ENCODE measurements at places on chromosomes 12 and 14.

- H3K27me3 ChIP-seq: no peaks in the 10 kb centered on the region
- H3K4me3 ChIP-seq: no peak overlapping the region
- H3K36me3 ChIP-seq: peaks cover 9% of the 10 kb centered on the region
- peaks cover 42% of the 10 kb centered on the region for H3K4me1 ChIP-seq
- DNase-seq: no peak
Measured at GRCh38 chr12:12445165-12445881, 88.4 kb downstream of the BORCS5 start.

GRCh38 chr14:69263364-69263763, 3.4 kb downstream of the GALNT16 start:
- no peak for DNase-seq
- H3K36me3 ChIP-seq: no peaks in the 10 kb centered on the region
- H3K4me3 ChIP-seq: no peak overlapping the region

- no peaks in the 10 kb centered on the region for H3K4me1 ChIP-seq
- no peaks in the 10 kb centered on the region for H3K36me3 ChIP-seq
- no peak overlapping the region for H3K27ac ChIP-seq
- H3K27me3 ChIP-seq: peaks cover 16% of the 10 kb centered on the region
- DNase-seq: no peak
Measured at GRCh38 chr14:96252999-96253539, 2.9 kb upstream of the BDKRB1 start.

DNA sequence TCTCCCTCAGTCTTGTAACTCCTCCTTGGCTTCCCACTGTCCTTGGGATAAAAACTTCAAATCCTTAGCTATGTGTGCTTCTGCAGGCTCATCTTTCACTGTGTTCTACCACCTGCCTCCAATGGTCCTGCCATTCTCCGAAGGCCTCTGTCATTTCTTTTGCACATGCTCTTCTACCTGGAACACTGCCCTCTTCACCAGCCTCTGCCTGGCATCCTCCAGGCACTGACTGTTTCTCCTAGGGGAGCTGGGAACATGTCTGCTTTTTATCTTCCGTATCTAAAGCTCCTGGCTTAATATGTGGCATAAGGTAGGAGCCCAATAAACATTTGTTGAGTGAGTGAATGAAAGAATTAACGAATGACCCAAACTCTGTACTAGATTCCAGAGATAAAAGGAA, 603.3 kb upstream of the TMEM132C start:
- no peak overlapping the region for H3K27ac ChIP-seq
- H3K27me3 ChIP-seq: no peaks in the 10 kb centered on the region
- no peaks in the 10 kb centered on the region for H3K36me3 ChIP-seq
- H3K4me3 ChIP-seq: no peak overlapping the region
- DNase-seq: no peak

GRCh38 chr12:78916845-78917480, 52.4 kb downstream of the SYT1 start:
- no peak overlapping the region for H3K4me3 ChIP-seq
- H3K4me1 ChIP-seq: no peaks in the 10 kb centered on the region
- no peak for DNase-seq
- H3K27me3 ChIP-seq: no peaks in the 10 kb centered on the region

DNA sequence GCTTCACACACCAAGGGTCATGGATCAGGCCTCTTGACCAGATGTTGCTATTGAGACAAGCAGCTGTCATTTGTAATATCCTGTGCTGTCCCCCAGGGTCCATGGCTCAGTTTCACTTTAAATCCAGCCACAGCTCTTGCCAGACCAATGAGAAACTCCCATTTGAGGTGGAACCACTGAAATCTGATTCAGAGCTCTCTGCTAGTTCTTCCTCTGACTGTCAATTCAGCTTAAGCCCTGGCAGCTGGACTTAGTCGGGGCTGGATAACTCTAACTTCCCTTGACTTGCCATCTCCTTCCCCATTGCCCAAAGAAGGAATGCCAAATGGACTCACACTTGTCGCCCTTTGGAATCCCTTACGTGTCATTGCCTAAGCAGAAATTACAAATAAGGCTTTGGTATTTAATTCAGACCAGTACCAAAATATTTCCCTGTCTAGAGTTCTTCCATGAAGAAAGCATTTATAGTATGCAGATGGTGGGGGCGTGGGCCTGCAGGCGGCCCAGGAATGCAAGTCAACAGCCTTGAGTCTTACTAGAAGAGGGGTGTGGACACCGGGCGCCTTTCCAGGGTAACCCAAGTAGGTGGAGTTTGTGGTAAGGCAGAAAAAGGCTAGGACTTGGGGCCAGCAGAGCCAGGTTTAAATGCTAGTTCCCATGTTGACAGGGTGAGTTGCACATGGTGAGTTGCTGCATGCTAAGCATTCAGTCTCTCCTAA, 96.9 kb upstream of the TMPO start:
- H3K27me3 ChIP-seq: peaks cover 15% of the 10 kb centered on the region
- H3K27ac ChIP-seq: no peak overlapping the region
- no peaks in the 10 kb centered on the region for H3K4me1 ChIP-seq
- no peak for DNase-seq

DNA sequence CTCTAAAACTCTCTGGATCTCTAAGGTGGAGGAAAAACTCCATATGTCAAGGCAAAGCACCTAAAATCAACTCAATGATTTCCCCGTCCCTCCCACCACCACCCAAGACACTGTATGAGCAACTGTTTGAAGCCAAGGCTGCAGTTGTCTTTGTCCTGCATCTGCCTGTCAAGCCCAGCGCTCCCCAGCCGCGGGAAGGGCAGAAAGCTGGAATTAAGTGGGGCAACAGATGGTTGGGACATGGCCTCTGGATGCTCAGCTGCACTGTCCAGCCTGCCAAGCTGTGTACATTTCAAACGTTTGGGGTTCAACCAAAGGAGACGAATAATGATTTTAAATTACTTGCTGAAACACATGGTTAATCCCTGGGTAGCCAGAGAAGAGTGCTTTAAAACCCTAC, 42.2 kb upstream of the PTGR2 start:
- H3K36me3 ChIP-seq: no peaks in the 10 kb centered on the region
- DNase-seq: no peak
- peaks cover 3% of the 10 kb centered on the region for H3K4me1 ChIP-seq

GRCh38 chr14:61476754-61477410, 155.5 kb downstream of the PRKCH start:
- H3K36me3 ChIP-seq: peaks cover 50% of the 10 kb centered on the region
- H3K4me1 ChIP-seq: peaks cover 95% of the 10 kb centered on the region
- peak; percentile 78 for DNase-seq
- H3K27ac ChIP-seq: peak overlapping the region; percentile 95

DNA sequence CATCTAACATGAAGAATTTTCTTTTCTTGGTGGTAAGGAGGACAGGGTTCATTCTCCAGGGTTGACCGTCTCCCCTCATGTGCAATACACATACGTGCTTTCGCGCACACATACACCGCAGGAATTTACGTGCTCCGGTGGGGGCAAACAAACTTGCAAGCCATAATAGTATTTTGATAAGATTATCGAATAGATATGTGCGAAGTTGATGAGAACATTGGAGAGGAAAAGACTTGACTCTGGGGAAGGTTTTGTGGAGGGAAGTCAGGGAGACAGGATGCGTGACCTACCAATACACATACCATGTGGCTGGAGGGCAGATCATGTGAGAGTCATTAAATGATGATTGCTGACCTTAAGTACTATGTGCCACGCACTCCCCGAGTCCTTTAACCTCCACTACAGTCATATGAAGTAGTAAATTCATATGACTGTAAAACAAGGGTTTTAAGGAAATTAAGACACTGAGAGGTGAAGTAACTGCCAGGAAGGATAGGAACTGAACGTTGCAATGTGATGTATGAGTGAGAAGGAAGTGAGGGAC, 921 bp downstream of the RAD51B start:
- H3K36me3 ChIP-seq: peaks cover 2% of the 10 kb centered on the region
- H3K4me1 ChIP-seq: peaks cover 48% of the 10 kb centered on the region
- DNase-seq: no peak
- H3K27me3 ChIP-seq: no peaks in the 10 kb centered on the region
- H3K4me3 ChIP-seq: peak overlapping the region; percentile 94

DNA sequence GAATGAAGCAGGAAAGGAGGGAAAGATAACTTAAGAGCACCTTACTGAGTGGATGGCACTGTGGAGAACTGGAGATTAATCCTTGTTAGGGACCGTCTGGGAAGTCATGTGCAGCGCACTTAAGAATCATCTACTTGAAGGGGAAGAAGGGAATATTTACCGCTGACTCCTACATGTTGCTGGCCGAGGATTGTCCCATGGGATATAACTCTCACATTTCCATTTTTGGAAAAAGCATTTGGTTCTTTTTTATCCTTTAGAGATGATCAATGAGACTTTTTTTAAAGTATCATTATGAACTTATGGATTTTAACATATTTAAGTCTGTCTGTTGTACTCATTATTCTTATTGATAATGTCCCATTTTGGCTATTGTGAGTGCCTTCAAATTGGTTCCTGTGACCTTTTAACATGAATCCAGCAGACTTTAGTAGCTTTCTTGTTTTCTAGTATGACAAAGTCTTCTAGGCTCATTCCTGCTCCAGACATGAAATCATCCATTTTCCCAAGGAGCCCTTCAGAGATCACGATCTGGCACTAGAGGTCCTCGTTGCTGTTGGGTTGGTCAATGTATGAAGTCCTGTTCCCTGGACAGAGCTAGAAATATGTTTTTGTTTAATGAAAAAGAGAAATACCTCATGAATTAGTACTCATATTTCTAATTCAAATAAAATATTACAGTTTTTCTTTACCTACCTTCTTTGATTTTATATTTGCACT, 20.2 kb upstream of the FAM234B start:
- H3K36me3 ChIP-seq: no peaks in the 10 kb centered on the region
- peaks cover 19% of the 10 kb centered on the region for H3K27me3 ChIP-seq
- H3K4me1 ChIP-seq: no peaks in the 10 kb centered on the region
- no peak overlapping the region for H3K4me3 ChIP-seq
- H3K27ac ChIP-seq: no peak overlapping the region

DNA sequence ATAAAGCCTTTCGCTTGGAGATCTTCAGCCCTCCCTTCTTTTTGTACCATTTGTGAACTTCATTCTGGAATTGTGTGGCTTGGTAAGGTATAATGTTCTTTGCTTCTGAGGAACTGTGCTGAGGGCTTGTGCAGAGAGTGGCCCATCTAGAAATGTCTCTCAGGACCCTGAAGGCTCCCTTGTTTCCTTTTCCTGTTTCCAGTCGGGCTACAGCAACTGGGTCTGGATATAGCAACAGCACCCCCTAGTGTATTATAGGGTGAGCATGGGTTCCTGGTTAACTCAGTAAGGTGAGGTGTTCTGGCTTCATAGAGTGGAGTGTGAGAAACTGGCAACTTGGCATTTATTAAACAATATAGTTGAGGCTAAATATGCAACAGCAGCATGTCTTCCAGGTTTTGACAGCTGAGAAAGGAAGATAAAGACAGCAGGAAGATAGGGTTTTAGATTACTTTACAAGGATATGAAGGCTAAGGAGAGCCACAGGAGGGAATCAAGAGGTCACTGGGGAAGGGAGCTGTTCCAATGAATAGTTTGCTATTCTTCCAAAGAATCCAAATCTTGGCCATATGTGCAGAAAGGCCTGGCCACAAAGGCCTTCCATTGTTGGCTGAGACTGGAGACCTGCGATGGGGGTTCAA, 49.1 kb upstream of the RNU6-8 start:
- H3K4me1 ChIP-seq: no peaks in the 10 kb centered on the region
- no peak overlapping the region for H3K27ac ChIP-seq
- peak; percentile 62 for DNase-seq
- H3K36me3 ChIP-seq: no peaks in the 10 kb centered on the region
- H3K4me3 ChIP-seq: no peak overlapping the region
- no peaks in the 10 kb centered on the region for H3K27me3 ChIP-seq

GRCh38 chr12:40054555-40055227, 51.2 kb downstream of the SLC2A13 start:
- DNase-seq: no peak
- H3K27ac ChIP-seq: no peak overlapping the region
- H3K27me3 ChIP-seq: no peaks in the 10 kb centered on the region
- no peaks in the 10 kb centered on the region for H3K36me3 ChIP-seq
- H3K4me3 ChIP-seq: no peak overlapping the region

GRCh38 chr14:24361326-24361725, 6.7 kb upstream of the NFATC4 start:
- H3K27me3 ChIP-seq: peaks cover 58% of the 10 kb centered on the region
- no peak overlapping the region for H3K27ac ChIP-seq
- no peaks in the 10 kb centered on the region for H3K36me3 ChIP-seq
- peaks cover 13% of the 10 kb centered on the region for H3K4me1 ChIP-seq
- DNase-seq: no peak
- no peak overlapping the region for H3K4me3 ChIP-seq

- no peak for DNase-seq
- peaks cover 59% of the 10 kb centered on the region for H3K36me3 ChIP-seq
- H3K27ac ChIP-seq: no peak overlapping the region
- H3K4me1 ChIP-seq: no peaks in the 10 kb centered on the region
- H3K4me3 ChIP-seq: no peak overlapping the region
Measured at GRCh38 chr14:65738339-65738738, 325.8 kb downstream of the FUT8 start.

- no peaks in the 10 kb centered on the region for H3K27me3 ChIP-seq
- H3K36me3 ChIP-seq: peaks cover 32% of the 10 kb centered on the region
- DNase-seq: no peak
- H3K4me3 ChIP-seq: peak overlapping the region; percentile 63
- peaks cover 31% of the 10 kb centered on the region for H3K4me1 ChIP-seq
- H3K27ac ChIP-seq: peak overlapping the region; percentile 82
Measured at GRCh38 chr14:105397350-105397931, 897 bp upstream of the TEX22 start.

DNA sequence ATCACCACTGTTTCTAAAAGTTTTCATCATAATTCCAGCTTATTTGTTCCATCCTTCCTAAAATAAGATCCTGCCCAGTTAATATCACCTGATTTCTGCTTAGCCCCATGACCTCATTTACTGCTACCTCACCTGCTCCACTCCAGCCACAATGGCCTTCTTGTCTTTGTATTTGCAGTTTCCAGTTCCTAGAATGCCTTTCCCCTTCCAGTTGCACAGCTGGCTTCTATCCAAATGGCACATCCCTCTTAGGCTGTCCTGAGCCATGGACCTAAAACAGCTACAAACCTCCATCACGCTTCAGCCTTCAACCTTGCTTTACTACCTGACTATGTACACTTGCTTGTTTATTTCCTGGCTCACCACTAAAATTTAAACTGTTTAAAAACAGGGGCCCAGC, 6.5 kb upstream of the LGMN start:
- H3K27me3 ChIP-seq: peaks cover 27% of the 10 kb centered on the region
- no peaks in the 10 kb centered on the region for H3K36me3 ChIP-seq
- H3K4me1 ChIP-seq: peaks cover 46% of the 10 kb centered on the region
- no peak overlapping the region for H3K4me3 ChIP-seq

DNA sequence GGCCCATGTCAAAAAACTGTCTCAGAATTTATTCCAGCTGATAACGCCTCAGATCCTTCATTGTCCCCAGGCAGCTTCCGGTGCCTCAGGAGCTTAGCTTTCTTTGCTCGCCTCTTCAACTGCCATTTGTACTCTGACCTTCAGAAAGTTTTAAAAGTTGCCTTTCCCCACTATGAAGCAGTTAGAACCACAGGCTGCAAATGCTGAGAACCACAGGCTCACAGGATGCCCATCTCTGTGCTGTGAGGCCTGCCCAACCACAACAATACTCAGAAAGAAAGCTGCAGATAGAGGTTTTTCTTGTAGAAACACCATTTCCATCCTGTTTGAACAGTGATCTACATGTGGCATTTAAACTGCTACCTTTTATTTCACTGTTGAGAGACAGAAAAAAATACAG, 131.1 kb downstream of the PRKCH start:
- peak overlapping the region; percentile 98 for H3K27ac ChIP-seq
- DNase-seq: peak; percentile 83
- peaks cover 98% of the 10 kb centered on the region for H3K4me1 ChIP-seq

- DNase-seq: no peak
- peaks cover 33% of the 10 kb centered on the region for H3K4me1 ChIP-seq
- no peaks in the 10 kb centered on the region for H3K27me3 ChIP-seq
- peaks cover 38% of the 10 kb centered on the region for H3K36me3 ChIP-seq
- H3K27ac ChIP-seq: no peak overlapping the region
Measured at GRCh38 chr12:111846016-111846415, 4.0 kb downstream of the MAPKAPK5 start.

All from activated naive CD4-positive, alpha-beta T cell treated with anti-CD3 and anti-CD28 coated beads, Interleukin-2, amount 10 ng/mL, durations not matched to agents 7 days and 5 days (primary cell).